ENCODE measurements at places on chromosomes 3 and 15. TPM values are rescaled to one million over a fixed set of nuclear protein-coding genes. Genes with fewer than 3 reads are reported as not detected.

Gene CHL1
- 0.01 TPM for polyA plus RNA-seq

DNA sequence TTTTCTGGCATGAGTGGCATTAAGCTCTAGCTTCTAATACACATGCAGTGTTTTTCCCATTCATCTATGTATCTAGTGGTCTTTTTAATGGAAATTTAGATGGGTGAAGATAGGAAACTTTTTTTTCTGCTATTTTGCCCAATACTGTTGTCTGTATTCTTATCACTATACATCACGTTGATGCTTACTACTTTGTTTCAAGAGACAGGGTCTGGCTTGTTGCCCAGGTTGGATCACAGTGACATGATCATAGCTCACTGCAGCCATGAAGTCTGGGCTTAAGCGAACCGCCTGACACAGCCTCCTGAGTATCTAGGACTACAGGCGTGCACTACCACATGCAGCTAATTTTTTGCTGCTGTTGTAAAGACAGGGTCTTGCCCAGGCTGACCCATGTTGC lies 84.6 kb downstream of the PEAK1 start:
- H3K27ac ChIP-seq: no peak overlapping the region
- H3K4me1 ChIP-seq: peaks cover 5% of the 10 kb centered on the region
- peak; percentile 11 for DNase-seq
- no peaks in the 10 kb centered on the region for H3K36me3 ChIP-seq
- H3K4me3 ChIP-seq: no peak overlapping the region

DNA sequence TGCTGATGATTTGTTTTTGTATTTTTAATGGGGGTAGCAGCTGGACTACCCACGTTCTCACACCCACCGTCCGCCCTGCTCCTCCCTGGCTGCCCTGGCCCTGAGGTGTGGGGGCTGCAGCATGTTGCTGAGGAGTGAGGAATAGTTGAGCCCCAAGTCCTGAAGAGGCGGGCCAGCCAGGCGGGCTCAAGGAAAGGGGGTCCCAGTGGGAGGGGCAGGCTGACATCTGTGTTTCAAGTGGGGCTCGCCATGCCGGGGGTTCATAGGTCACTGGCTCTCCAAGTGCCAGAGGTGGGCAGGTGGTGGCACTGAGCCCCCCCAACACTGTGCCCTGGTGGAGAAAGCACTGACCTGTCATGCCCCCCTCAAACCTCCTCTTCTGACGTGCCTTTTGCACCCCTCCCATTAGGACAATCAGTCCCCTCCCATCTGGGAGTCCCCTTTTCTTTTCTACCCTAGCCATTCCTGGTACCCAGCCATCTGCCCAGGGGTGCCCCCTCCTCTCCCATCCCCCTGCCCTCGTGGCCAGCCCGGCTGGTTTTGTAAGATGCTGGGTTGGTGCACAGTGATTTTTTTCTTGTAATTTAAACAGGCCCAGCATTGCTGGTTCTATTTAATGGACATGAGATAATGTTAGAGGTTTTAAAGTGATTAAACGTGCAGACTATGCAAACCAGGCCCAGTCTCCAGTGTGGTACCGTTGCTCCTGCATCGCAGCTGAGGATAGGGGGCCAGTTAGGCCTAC lies 1.4 kb upstream of the FES start:
- peak overlapping the region; percentile 85 for H3K27ac ChIP-seq
- peaks cover 17% of the 10 kb centered on the region for H3K4me1 ChIP-seq
- no peak for DNase-seq
- H3K36me3 ChIP-seq: peaks cover 23% of the 10 kb centered on the region

Gene CPNE9
- polyA plus RNA-seq: not detected

DNA sequence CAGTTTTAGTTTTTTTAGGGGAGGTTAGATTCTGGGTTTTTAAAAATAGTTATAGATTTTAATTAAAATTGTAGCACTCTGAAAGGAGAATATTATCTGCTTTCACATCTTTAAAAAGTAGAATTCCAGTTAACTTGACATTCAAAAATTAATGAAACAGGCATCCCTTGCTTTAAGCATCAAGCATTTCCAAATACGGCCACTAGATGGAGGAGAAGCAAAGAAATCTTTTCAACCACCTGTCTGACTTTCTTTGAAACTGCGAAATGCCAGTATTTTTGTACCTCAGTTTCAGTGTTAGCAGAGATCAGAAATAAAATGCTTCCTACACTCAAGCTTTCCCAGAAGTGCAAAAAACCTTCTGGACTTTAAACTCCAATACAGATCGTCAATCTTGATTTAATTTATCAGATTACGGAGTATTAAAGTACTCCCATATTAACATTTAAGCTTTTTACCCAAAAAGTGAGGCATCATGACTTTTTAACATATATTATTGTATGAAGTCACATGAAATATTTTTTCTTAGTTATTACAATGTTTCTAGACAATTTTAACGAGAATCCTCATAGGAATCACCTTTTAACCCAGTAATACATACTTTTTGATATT lies 153.3 kb downstream of the P3H2 start:
- no peaks in the 10 kb centered on the region for H3K4me1 ChIP-seq
- H3K36me3 ChIP-seq: no peaks in the 10 kb centered on the region
- H3K27me3 ChIP-seq: no peaks in the 10 kb centered on the region
- DNase-seq: peak; percentile 69

Gene SPINK8
- polyA plus RNA-seq: not detected

- H3K27ac ChIP-seq: no peak overlapping the region
- no peak overlapping the region for H3K4me3 ChIP-seq
- H3K27me3 ChIP-seq: no peaks in the 10 kb centered on the region
- DNase-seq: no peak
- no peaks in the 10 kb centered on the region for H3K36me3 ChIP-seq
Measured at GRCh38 chr15:83919319-83919830, 265.5 kb downstream of the ADAMTSL3 start.

- no peaks in the 10 kb centered on the region for H3K27me3 ChIP-seq
- peaks cover 21% of the 10 kb centered on the region for H3K4me1 ChIP-seq
- no peak overlapping the region for H3K4me3 ChIP-seq
- no peaks in the 10 kb centered on the region for H3K36me3 ChIP-seq
- H3K27ac ChIP-seq: peak overlapping the region; percentile 66
- peak; percentile 73 for DNase-seq
Measured at GRCh38 chr3:160474416-160474838, 24.8 kb upstream of the TRIM59 start.

Gene PLA2G4B
- polyA plus RNA-seq: 1.2 TPM

Gene FOXL2
- 0.03 TPM for polyA plus RNA-seq

Gene ZNF662
- polyA plus RNA-seq: 1.2 TPM

DNA sequence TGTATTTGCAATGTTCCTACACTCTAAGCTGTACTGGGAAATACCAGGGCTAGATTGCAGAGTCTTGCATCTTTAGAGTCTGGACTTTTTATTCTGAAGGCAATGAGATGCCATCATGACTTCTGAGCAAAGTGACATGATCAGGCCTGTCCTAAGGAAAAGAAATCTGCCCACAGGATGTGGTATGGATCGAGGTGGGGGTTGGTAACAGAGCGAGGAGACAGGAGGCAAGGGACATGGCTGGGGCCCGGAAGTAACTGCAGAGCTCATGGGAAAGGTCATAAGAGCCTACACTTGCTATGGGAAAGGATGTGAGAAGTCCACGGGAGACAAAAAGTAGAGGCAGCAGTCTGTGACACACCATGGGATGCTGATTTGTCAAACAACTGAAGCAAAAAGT lies 121.5 kb downstream of the OXNAD1 start:
- H3K27ac ChIP-seq: no peak overlapping the region
- H3K36me3 ChIP-seq: no peaks in the 10 kb centered on the region
- H3K4me1 ChIP-seq: peaks cover 11% of the 10 kb centered on the region

DNA sequence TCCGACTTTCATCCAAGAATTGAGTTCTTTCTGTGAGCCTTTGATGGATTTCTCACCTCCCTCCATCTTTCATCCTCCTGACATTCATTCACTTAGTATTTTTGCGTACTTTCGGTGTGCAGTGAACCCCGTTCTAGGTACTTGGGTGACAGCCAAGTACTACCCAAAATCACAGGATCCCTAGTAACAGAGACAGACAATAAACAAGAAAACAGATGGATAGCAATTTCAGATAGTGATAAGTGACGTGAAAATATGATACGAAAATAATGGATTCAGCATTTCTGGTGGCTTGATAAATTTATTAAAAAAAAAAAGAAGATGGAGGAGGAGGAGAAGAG lies 264 bp upstream of the CMTM6 start:
- H3K4me1 ChIP-seq: no peaks in the 10 kb centered on the region
- no peak for DNase-seq
- H3K4me3 ChIP-seq: peak overlapping the region; percentile 94
- H3K27ac ChIP-seq: peak overlapping the region; percentile 40
- H3K27me3 ChIP-seq: no peaks in the 10 kb centered on the region
- H3K36me3 ChIP-seq: no peaks in the 10 kb centered on the region

- H3K36me3 ChIP-seq: no peaks in the 10 kb centered on the region
- no peaks in the 10 kb centered on the region for H3K27me3 ChIP-seq
- no peak overlapping the region for H3K27ac ChIP-seq
- DNase-seq: no peak
- H3K4me1 ChIP-seq: no peaks in the 10 kb centered on the region
Measured at GRCh38 chr3:56443372-56443771, 24.9 kb downstream of the ERC2 start.

Data from fibroblast of lung (primary cell).